ENCODE measurements at places on chromosomes 16 and 17.

DNA sequence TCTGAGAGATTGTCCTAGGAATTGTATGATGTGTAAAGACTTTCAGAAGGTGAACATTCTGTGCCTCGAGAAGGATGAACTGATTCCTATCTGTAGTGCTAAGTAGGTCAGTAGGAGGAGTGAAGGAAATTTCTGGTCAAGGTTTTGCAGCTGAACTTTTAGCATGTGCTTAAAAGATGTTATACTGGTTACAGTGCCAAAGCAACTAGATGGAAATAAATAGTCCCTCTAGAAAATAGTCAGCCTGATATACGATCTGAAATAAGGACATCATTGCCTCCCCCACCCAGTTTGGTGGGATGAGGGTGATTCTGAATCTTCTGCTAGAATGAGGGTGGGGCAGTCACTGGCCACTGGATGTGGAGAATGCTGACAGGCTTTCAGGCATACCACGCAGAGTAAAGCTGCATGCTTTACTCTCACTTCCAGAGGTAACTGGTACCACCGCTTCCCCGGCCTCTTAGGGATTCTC is 57.2 kb upstream of the VPS4A start:
- no peak for DNase-seq

DNA sequence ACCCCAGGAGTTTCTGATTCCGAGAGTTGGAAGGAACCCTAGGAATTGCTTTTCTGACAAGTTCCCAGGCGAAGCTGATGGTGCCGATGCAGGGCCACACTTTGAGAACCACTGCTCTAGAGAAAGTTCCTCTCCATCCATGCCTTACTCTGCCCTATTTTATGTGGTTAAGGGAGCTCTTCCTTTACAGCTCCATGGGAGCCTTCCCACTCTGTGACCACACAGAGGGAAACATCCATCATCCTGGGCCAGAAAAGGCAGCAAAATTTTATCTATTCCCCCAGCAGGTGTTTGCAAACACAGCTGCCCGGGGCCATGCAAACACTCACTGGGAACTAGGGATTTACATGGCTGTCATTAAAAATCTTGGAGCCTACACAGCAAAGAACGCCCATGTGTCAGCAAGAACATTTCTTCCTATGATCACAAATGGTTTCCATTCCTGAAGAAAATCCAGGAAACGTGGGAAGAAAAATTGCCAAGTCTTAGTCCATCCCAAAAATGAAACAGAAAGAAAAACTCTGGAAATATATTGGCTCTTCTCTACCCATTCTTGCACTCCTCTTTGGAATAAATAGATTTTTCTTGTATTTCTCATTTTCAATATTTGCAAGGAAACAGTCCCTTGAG is 252.7 kb downstream of the PMP22 start:
- no peak for DNase-seq

GRCh38 chr17:54899721-54900456 is 763 bp upstream of the TOM1L1 start:
- no peak for DNase-seq

GRCh38 chr16:1443980-1444729 is at the start of gene CCDC154:
Gene CCDC154 (minus strand): TSS chr16:1444556. CDS start chr16:1444322, 234 bp downstream.
- no peak for DNase-seq

- no peak for DNase-seq
Measured at GRCh38 chr17:35607239-35607847, 20.2 kb downstream of the AP2B1 start.

DNA sequence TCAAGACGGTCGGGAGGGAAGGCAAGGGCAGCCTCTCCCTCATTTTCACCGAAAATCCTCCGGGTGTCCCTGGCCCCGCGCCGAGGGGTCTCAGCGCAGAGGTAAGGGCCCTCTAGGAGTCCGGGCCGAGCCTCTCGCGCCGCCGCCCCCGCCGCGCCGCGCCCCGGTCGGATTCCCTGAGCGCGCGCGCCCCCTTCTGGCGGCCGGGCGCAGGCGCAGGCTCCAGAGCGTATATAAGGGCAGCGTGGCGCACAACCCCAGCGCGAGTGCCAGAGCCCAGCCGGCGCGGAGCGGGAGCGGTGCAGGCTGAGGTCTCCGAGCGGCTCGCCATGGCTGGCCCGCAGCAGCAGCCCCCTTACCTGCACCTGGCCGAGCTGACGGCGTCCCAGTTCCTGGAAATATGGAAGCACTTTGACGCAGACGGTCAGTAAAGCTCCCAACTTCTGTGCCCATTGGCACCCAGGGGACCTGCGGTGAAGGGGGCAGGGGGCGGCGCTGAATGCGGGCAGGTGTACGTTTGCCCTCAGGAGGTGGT is at the start of gene CALB2:
TSS of gene CALB2 (plus strand) at position 260 of the 535 bp plus-strand sequence. CDS start at position 330, 70 bp downstream.
- DNase-seq: peak; percentile 45

DNA sequence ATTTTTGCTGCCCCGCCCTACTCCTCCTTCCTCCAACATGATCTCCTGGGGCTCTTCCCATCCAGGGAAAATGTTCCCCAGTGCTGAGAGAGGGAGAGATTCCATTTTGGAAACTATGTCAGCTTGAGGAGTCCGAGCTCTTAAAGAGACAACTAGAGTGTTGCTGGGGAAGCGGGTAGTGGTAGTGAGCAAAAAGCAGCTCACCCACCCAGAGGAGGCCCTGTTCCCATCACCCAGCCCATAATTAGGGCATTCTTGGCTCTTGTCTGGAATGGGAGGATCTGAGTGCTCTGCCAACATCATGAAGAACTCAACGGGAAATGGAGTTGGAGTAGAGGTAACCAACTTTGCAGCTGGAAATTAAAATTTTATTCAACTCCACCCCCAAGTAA is 9.1 kb upstream of the MSL1 start:
- no peak for DNase-seq

DNA sequence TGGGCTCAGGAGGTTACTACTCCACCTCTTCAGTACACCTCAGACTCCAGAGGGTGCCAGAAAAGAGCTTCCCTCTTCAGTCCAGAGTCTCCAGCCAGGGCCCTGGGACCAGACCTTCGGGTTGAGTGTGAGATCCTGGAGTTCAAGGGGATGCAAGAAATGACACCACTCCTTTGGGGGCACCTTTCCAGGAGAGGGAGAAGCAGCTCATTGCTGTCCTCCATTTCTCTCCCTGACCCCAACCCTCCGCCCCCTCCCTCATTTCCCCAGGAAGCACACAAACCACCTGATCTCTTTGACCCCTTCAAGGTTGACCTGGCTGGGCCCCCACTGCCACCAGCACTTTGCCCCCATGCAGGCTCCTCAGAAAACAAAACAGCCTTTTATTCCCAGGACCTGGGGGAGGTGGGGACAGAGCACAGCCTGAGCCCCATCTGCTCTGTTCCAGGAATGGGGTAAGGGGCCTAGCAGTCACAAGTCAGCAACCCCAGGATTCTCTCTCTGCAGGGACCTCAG is 21.4 kb downstream of the CDH5 start:
- DNase-seq: no peak

GRCh38 chr16:21663889-21664647 is at the start of gene OTOA:
Gene OTOA (plus strand): TSS chr16:21663968. CDS start chr16:21678515, 14,547 bp downstream.
- DNase-seq: no peak

DNA sequence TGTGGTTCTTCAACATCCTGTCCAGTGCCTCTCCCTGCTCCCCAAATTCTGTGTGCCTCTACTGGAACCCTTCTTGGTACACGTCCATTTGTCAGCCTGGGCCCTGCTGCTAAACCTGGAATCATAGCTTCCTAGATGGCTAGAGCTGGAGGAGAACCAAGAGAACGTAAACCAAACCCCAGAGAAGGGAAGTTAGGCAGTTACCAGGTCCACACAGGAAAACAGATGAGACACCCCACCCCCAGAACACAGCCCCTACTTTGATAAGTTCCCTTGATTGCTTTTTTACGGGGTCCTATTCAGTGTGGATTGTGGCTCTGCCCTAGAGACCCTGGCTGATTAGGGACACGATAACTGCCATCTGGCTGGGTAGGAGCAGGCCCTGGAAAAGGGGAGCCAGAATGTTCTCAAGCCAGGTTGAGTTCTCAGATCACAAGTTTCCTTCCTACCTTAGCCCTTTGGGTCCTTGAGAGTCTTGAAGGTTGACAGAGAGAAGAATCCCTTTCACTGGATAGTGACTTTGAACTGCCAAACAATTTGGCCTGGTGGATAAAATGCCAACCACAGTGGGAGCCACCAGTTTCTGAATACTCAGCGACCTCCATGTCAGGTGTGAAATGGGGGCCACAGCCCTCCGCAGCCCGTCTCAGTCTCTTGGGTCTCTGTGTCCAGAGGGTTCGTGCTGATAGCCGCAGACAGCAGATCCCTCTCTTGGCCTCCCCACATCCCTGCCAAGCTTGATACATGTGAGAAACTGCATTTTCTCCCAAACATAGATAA is 7.9 kb downstream of the TBX4 start:
- DNase-seq: no peak

GRCh38 chr16:66714654-66715307 is 18.2 kb upstream of the CMTM4 start:
- no peak for DNase-seq

DNA sequence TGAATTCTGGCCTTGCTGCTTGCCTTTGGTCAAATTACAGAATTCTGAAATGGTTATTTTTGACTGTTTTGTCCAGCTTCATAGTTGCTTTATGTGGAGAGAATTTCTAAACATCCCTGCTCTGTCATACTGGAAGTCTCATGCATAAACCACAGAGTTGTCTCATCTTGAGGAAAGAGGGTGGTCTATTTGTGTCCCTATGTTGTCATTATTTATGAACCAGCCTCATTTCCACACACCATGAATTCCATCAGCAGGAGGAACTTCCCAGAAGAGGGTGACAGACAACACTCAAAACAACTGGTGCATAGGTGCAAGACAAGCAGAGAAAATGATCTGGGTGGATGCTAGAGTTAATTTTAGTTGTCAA is 525.8 kb upstream of the GOT2 start:
- no peak for DNase-seq

DNA sequence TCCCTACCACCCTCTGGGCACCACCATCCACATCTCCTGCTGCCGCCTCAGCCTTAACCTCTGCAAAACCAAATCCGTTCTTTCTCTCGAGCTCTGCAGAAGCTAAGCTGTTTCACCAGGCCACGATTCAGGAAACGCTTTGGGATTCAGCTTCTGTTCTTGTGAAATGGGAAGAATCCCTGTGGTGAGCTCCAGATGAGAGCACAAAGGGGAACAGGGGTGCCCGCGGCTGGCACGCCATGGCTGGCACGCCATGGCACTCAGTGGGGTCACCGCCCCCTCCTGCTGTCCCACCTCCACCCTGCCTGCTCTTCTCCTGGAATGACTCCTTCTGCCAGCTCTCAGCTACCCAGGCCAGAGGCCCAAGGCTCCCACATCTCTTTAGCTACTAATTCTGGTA is 5.7 kb downstream of the QPRT start:
- no peak for DNase-seq

- DNase-seq: no peak
Measured at GRCh38 chr17:78652024-78652423, 74.8 kb upstream of the DNAH17 start.

GRCh38 chr17:81412490-81413093 is 17.3 kb downstream of the BAHCC1 start:
- DNase-seq: peak; percentile 51

DNA sequence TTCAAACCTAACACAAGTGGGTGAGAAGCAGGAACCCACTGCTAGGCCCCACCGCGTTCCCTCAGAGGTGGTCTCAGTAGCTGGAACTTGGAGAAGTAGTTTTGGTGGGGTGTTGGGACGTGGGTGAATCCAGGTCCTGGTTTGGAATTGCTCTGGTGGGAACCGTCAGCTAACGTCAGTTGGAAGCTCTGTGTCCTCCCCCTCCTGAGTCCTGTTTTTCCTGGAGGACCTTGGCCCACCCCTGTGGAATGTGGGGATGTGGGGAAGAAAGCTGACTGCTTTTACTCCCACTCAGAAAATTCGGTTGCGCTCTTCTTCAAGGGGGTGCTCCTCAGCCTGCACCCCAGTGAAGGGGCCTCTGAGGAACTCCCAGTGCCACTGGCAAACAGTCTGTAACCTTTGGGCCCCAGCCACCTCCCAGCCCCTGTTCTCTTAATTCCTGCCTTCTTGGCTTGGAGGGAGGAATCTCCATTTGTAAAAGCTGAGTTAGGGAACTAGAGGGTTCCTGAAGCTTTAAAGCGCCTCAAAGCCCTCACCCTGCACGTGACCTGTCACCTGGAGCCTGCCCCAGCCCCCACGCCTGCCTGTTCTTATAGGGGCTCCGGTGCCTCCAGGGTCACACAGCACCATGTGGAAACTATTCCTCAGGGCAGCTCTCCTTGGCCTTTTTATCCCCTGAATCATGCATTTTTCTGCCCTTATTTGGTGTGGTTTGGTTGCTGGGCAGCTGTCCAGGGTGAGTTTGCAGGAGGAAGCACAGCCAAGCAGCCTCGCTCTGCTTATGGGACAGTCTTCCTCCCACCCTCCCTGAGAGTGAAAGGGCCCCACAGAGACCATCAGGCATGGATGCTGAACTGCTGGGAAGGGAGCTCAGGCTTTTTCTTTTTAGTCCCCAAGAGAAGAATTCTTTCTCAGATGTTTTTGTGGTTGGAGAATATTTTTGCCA is 16.2 kb upstream of the NAGLU start:
- no peak for DNase-seq

- no peak for DNase-seq
Measured at GRCh38 chr17:44279346-44279665, 11.4 kb upstream of the SLC4A1 start.

DNA sequence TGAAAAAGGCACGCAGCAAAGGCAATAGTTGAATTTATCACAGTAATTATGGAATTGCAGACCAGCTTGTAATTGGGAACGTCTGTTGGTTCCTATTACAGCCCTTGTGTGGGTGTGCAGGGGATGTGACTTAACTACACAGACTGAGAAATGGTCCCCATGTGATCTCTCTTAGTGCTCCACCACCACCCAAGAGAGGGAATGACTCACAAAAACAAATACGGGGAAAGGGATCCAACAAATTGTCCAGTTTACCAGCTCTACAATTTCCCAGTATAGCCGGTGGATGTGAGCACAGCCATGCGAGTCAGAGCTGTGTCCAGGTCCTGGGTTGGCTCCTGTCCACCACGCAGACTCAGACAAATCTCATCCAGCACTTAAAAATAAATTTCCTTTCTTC is 337.9 kb downstream of the GRIN2A start:
- DNase-seq: no peak

- peak; percentile 35 for DNase-seq
Measured at GRCh38 chr16:88633684-88634140, 4.7 kb upstream of the IL17C start.

GRCh38 chr17:75694536-75694935 is 26.7 kb upstream of the ITGB4 start:
- no peak for DNase-seq
